WERI-Rb-1 (cell line): ENCODE measurements at places on chromosomes 3 and 15.

DNA sequence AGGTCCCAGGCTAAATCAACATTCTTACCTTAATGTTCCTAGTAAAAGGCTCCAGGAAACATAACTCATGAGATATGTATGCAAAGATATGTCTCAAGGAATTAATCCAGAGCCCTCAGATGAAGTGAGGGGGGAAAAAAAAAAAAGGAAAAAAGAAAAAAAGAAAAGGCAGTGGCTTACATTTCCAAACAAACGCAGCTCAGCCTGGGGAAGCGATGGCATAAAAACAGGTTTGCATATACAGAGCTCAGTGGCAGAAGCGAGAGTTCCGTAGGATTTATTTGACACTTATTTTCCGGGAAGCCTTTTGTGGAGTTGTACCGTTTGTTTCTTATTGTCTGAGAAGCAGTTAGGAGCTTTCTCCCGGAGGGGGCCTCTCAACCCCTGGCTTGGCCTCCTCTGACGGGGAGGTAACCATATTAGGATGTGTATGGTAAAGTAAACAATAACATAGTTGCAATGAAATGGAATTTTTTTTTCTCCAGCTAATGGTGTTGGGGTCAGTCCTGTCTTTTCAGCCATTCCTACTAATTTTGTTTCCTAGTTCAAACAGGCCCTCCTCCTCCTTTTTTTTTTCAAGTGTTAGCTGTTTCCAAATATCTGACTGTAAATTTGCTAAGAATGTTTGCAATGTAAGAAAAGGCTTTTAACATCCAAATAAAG lies 338.6 kb downstream of the FOXP1 start:
- no peak for DNase-seq

GRCh38 chr15:99722406-99722805 lies 10.8 kb downstream of the LYSMD4 start:
- DNase-seq: no peak

DNA sequence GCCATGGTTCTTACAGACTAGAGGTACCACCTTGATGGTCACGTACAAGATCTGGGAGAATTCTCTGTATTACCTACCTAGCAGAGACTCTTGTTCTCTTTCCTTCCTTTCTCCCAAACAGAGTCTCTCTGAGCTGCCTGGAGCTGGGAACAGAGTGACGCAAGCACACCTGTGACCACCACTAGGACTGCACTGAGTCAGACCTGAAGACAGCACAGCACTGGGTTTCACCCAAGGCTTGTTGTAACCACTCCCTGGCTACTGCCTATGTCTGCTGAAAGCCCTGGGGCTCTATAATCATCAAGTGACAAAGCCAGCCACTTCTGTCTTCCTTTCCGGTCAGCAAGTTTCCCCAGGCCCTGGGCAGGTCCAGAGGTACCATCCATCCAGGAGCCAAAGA lies 293.3 kb upstream of the CNTN4 start:
- no peak for DNase-seq

DNA sequence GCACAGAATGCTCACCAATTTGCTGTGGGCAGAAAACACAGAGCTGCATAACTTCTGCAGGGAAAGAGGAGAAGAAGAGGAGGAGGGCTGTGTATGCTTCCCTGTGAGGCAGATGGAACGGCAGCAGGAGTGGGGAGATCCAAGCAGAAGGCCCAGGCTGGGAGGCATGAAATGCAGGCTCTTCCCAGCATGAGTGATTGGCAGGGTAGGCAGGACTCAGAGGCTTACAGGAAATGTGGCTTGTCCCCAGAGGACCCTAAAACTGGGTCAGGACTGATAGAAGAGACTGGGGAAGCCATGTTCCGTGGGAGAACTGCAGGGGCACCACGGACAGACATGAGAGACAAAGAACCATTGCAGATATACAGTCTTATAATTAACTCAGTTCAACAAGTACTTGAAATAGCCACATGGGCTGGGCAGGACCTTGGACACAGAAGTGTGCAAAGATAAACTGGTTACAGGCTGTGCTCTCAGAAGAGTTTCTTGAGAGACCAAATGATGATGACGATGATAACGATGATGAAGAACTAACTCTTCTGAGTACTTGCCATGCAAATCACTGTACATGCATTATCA lies 286.9 kb downstream of the EPHB1 start:
- DNase-seq: peak; percentile 37

DNA sequence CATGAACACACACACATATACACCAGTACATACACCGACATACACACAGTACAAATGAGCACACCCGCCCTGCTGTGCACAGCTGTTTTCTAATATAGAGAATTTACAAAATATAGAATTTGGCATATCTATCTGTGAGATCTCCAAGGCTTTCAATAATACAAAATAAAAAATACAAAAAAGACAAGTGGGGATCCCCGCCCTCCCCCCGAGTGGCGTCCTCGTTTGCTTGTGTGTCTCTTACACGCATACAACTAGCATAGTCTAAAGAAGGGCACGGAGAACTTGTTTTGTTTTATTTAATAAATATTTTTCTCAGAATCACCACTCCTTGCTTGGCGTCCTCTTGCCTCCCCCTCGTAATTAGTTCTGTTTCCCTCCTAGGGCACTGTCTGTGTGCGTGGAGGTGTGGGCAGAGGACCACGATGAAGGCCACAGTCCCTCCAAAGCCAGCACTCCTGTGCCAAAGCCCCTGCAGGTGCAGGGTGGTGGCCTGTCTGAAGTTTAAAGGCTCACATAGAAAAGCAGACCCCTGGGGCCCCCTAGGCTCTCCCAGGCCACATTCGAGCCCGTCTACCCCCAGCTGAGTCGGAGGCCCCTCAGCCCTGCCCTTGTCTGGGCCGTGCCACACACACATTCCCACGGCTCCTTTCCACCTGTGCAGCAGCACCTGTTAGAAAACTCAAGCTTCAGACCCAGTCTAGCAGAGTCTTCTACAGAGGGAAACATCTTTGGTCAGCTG lies 82.1 kb downstream of the SEC22A start:
- no peak for DNase-seq

GRCh38 chr3:67947808-67948508 lies 293.5 kb upstream of the SUCLG2 start:
- DNase-seq: peak; percentile 16

- DNase-seq: no peak
Observed at GRCh38 chr3:184300378-184300720, 1.3 kb downstream of the PSMD2 start.

DNA sequence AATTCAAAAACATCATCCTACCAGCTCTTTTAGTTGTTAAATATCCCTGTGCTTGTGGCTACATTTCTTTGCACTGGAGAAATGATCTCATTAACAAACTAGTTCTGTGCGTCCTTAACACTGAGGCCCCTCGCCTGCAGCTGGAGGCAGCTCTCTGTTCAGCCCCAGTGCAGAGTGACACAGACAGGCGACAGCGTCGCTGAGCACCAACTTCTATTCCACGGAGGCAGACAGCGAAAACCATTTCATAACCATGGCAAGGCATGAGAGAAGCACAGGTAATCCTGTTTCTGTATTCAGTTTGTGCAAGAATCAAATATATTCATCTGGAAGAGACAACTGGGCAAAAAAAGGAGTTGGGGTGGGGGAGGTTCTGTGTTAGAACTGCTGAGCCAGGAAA lies 530.7 kb downstream of the ZIC1 start:
- no peak for DNase-seq

- no peak for DNase-seq
Observed at GRCh38 chr3:188824566-188824965, 347.2 kb upstream of the TPRG1 start.

GRCh38 chr3:141448606-141449220 lies 38.1 kb upstream of the RASA2 start:
- no peak for DNase-seq

GRCh38 chr3:27685474-27685873 lies 36.6 kb downstream of the EOMES start:
- no peak for DNase-seq

DNA sequence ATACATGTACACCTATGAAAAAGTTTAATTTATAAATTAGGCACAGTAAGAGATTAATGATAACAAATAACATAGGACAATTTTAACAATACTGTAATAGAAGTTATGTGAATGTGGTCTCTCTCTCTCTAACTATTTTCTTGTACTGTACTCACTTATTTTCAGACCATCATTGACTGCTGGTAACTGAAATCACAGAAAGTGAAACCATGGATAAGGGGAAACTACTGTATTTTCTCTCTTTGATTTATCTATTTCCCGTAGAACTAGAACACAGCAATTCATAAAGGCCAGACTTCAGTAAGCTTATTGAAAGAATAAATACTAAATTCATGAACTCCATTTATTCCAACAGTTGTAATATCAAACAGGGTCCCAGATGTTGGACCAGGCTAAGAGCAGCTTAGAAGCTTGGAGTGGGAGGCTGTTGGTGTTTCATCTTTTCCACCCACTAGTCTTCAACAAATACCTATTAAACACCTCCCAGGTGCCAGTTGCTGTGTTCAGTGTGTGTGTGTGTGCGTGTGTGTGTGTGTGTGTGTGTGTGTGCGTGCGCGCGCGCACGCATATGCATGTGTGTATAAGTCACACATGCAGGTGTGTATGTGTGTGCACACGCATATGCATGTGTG lies 235.4 kb downstream of the FOXP1 start:
- DNase-seq: no peak

DNA sequence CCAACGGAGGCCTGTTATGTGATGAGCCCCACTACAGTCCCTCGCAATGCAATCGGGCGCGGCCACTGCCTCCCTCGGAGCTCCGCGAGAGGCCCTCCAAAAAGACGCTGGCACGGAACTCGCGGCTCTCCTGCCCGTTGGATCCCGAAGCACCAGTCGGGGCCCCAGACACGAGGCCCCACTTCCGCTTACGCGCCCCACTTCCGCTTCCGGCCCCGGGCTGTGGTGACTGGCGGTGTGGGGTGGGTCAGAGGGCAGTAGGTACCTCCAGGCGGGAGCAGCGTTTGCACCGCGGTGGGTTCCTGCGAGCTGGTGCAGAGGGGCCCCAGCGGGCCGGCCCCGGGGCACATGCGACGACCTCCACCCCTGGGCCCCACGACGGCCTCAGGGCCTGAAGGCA lies at the start of gene TOPAZ1:
Gene TOPAZ1, plus strand, starts transcription at position 181 of the 400 bp plus-strand sequence. Its CDS starts 168 bp downstream, at position 349.
- no peak for DNase-seq

GRCh38 chr3:51983578-51984268 lies 388 bp downstream of the ACY1 start:
- no peak for DNase-seq

- no peak for DNase-seq
Observed at GRCh38 chr3:60854791-60855190, 396.5 kb downstream of the FHIT start.

- DNase-seq: no peak
Observed at GRCh38 chr3:188362405-188362831, 208.5 kb downstream of the LPP start.

GRCh38 chr15:39406485-39406884 lies 174.4 kb upstream of the THBS1 start:
- no peak for DNase-seq

GRCh38 chr3:70849911-70850699 lies 537.7 kb upstream of the MDFIC2 start:
- no peak for DNase-seq

DNA sequence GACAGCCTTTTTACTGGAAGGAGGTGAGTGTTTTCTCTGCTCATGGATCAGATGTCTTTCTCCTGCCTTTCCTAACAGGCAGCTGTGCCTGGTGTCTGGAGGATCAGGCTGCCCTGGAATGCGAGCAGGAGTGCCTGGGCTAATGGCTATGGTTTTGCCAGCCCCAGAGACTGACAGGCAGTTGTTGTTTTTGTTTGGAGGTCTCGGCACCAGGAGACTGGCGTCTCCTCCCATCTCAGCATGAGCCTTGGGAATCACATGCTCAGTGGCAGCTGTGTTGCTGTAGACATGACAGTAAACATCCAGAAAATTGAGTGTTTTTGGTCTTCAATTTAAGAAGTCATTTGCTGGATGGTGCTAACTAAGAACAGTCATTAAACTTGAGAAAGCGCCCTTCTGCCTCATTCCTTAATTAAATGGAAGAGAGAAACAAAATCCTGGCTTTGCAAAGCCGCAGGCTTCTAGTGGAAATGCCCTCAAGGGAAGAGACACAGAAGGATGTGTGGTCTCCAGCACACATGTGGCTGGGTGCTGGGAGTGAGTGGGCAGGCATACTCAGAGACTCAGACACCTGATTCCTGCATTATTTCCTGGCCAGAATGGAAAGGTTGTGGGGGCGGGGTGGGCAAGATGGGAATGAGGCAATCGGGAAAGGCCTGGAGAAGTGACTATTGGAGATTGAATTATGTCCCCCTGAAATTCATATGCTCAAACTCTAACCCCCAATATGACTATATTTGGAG lies 97.0 kb upstream of the NMNAT3 start:
- DNase-seq: no peak

GRCh38 chr3:99780749-99781148 lies 36.9 kb upstream of the CMSS1 start:
- DNase-seq: no peak

GRCh38 chr15:42858540-42858939 lies 62.0 kb downstream of the TTBK2 start:
- DNase-seq: no peak
